Astrocyte (in vitro differentiated cells and primary cell): ENCODE measurements at places on chromosomes 3 and 15. TPM values are rescaled to one million over a fixed set of nuclear protein-coding genes. Genes with fewer than 3 reads are reported as not detected.
A peak's percentile ranks its signal among the peaks of the same experiment; 100 is the strongest.

DNA sequence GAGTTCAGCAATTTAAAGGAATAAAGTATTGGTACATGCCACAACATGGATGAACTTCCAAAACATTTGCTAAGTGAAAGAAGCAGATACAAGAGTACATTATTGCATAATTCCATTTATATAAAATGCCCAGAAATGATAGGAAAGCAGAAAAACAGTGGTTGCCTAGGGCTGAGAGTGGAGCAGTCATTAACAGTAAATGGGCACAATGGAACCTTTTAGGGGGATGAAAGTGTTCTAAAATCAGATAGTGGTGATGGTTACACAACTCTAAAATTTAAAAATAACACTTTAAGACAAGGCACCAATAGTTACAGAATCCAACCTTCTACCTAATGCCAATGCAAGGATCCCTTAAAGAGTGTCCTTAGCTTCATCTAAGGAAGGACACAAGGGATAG, 34.6 kb downstream of the MSL2 start:
- no peaks in the 10 kb centered on the region for H3K36me3 ChIP-seq
- no peaks in the 10 kb centered on the region for H3K4me1 ChIP-seq
- DNase-seq, result no peak
- no peak overlapping the region for H3K27ac ChIP-seq
- H3K27me3 ChIP-seq, result no peaks in the 10 kb centered on the region
- no peak overlapping the region for H3K4me3 ChIP-seq

Gene CHL1
- not detected in 2 replicates for total RNA-seq

DNA sequence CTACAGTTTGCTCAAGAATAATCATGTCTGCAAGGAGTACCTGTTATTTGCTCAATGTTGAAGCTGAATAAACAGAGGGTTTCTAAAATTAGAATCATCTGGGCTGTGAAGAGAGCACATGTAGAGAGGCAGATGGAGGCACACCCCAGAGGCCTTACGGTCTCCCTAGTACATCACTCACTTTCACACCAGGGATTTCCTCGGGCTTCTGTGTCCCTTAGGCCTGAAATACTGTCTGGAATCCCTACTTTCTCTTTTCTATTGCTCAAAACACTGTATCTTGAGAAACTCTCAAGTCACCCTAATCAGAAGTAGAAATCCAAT, 473.7 kb upstream of the ROBO2 start:
- no peak overlapping the region for H3K4me3 ChIP-seq
- no peaks in the 10 kb centered on the region for H3K4me1 ChIP-seq
- DNase-seq, result no peak
- no peak overlapping the region for H3K27ac ChIP-seq

- no peaks in the 10 kb centered on the region for H3K27me3 ChIP-seq
- DNase-seq, result peak; percentile 91
- H3K4me3 ChIP-seq, result no peak overlapping the region
- H3K27ac ChIP-seq, result no peak overlapping the region
- H3K4me1 ChIP-seq, result peaks cover 20% of the 10 kb centered on the region
Measured at GRCh38 chr15:56821721-56822425, 88.6 kb upstream of the ZNF280D start.

GRCh38 chr3:124037326-124037725, 45.4 kb upstream of the ROPN1 start:
- DNase-seq, result no peak
- no peak overlapping the region for H3K27ac ChIP-seq
- no peaks in the 10 kb centered on the region for H3K27me3 ChIP-seq
- no peaks in the 10 kb centered on the region for H3K36me3 ChIP-seq
